ENCODE measurements at places on chromosomes 11 and 22.

DNA sequence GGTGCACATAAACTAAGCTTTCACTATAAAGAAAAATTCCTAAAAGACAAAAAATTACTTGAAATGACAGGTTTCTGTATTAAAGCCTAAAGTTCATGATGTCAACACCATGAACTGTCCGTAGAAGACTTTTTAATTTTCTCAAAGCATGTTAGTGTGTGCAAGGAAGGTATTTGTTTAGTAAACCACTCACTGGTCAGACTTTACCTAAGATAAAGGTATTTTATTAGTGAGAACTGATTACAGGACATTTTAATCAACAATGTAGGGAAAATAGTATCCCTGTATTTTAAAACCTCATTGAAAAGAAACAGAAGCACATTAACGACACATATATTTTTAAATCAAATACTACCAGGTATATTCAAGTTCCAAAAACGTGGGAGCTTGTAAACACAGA is 2.9 kb downstream of the PICALM start:
- DNase-seq: no peak

- DNase-seq: no peak
These were observed 179.2 kb upstream of the ARHGAP20 start for GRCh38 chr11:110891411-110891810.

- no peak for DNase-seq
These were observed 105.3 kb downstream of the ARFGAP2 start for GRCh38 chr11:47071341-47071740.

DNA sequence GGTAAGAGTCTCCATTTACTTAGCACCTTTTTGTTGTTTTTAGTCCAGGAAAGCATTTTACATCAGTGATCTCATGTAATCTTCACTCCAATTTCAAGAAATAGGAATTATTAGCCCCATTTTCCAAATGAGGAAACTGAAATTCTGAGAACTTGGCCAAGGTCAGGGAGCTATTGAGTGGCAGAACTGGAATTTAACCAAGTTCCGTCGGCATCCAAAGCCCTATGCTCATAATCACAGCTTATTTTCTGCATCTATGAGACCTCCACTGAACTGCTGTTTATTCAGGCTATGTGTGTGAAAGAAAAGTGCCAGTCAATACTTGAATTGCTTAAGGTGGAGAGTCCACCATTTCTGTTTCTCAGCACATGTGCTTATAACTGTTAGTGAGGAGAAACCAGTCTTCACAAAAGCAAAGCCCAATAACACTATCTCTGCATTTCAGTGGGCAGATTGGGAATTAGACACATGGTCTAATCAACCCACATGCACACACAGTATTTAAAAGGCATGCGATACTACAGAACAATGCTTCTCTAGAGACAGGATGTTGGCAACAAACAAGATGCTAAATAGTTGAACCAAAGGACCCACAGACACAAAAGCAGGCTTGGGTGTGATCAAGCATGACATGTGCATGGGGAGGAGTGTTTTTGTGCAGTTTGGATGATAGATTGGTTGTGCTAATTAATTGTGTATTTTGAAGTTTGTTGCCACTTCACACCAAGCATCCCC is 780.6 kb downstream of the OPCML start:
- no peak for DNase-seq

GRCh38 chr11:120513436-120514315 is 2.1 kb downstream of the GRIK4 start:
- no peak for DNase-seq

DNA sequence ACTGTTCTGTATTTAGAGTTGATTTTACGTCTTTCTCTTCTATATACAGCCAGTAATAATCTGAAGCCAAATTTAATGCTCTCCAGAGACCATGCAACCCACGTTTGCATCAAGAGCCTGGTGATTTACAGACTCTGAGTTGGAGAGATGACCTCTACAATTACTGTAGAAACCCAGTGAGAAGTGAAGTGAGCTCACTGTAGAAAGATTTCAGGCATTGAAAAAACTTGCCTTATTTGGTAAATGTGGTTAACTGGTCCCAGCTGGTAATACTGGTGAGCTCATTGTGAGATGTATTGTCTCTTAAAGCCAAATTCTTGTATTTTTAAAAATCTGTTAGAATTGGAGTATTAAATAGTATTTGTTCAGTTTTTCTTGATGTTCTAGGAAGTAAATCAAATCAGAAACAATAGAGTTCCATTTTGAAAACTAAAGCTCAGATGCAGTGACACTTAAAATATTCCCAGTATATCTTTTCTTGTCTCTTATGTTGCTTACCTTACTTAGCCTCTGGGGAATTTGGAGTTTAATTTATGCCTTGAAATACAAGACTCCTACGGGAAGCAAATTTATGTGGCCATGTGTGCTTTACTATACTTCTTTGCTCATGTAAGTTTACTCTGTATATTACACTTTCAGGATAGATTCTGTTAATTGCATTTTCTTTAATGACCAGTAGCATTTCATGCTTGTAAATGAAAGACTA is 189.9 kb downstream of the ARHGAP42 start:
- DNase-seq: no peak

- no peak for DNase-seq
These were observed 672.1 kb downstream of the TBC1D22A start for GRCh38 chr22:47434336-47435203.

- no peak for DNase-seq
These were observed 109.5 kb downstream of the CCDC81 start for GRCh38 chr11:86483940-86484794.

GRCh38 chr11:68574308-68574707 is 110.0 kb upstream of the GAL start:
- DNase-seq: no peak

DNA sequence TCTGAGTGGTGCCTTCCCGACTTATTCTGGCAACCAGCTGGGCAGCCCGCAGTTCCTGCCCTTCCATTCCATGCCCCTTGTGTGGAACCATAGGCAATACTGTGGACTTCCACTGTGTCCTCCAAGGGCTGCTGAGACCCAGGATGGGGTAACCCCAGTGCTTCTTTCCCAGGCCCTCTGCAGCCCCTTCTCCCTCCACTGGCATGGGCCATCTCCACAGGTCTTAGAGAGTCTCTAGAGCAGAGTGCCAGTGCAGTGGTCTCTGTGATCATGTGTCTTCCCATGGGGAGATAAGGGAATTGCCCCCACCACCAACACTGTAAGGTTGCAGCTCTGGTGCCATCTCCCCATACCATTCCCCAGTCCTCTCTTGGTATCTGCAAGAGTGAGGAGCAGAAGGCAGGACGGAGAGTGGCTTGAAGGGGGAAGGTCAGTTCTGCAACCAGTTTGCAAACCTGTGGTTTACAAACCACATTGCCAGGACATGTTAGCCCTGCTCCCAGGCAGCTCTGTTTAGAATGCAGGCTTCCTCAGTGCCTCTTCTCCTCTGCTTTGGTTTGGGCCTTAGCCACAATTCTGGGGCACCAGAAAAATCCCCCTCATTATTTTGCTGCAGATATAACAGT is 20.9 kb upstream of the DRD2 start:
- DNase-seq: no peak

- peak; percentile 21 for DNase-seq
These were observed 52.9 kb downstream of the UVRAG start for GRCh38 chr11:75867778-75868374.

DNA sequence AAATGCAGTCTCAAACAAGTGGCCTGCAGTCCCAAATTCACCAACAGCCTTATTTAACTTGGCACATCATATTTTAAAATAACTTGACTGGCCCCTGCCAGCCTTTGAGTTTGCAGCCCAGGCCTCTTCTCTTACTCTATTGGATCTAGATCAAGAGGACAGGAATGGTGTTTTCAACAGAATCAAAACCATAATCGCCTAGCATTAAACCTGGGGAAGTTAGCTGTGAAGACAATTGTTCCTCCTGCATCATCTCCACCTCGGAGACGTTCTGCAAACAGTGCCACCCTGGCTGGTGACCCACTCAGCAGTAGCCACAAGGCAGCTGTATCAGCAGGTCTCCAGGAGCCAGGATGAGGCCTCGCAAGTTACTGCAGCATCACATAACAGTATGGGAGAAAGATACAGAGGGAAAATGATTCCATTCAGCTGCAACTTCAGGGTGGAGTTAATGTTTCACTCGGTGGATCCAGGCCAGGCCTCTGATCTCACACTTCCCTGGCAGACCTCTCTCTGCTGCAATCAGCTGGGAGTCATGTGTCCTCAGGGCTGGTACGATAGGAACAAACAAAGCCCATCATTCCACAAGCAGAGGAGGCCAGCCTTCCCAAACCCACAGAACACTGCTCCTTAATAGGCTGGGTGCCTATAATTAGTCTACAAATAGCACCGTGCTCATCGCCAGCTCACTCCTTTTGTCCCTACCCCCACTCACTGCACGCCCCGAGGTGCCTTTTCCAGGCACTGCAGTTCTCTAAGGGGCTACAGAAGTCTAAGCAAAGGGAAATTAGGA is 18.6 kb upstream of the SCN2B start:
- DNase-seq: no peak

DNA sequence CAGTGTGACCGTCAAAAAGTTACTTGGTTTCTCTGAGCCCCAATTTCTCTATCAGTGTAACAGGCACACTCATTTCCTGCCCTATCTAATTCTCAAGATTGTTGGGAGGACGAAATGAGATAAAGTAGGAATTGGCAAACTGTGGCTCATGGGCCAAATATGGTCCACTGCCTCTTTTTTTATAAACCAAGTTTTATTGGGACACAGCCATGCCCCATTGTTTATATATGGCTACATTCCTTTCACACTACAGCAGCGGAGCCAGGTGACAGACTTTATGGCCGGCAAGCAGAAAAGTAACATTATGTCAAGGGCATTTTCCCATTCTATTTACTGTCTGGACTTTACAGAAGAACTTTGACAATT is 116.7 kb upstream of the TIMP3 start:
- no peak for DNase-seq

- DNase-seq: no peak
These were observed 3.5 kb downstream of the H19 start for GRCh38 chr11:1994121-1994520.

GRCh38 chr22:35024364-35024692 is 41.6 kb upstream of the ISX start:
- DNase-seq: no peak
